ENCODE measurements at places on chromosomes 11 and 22.

- no peak for DNase-seq
These were observed 113.2 kb upstream of the RAG2 start for GRCh38 chr11:36711104-36711825.

DNA sequence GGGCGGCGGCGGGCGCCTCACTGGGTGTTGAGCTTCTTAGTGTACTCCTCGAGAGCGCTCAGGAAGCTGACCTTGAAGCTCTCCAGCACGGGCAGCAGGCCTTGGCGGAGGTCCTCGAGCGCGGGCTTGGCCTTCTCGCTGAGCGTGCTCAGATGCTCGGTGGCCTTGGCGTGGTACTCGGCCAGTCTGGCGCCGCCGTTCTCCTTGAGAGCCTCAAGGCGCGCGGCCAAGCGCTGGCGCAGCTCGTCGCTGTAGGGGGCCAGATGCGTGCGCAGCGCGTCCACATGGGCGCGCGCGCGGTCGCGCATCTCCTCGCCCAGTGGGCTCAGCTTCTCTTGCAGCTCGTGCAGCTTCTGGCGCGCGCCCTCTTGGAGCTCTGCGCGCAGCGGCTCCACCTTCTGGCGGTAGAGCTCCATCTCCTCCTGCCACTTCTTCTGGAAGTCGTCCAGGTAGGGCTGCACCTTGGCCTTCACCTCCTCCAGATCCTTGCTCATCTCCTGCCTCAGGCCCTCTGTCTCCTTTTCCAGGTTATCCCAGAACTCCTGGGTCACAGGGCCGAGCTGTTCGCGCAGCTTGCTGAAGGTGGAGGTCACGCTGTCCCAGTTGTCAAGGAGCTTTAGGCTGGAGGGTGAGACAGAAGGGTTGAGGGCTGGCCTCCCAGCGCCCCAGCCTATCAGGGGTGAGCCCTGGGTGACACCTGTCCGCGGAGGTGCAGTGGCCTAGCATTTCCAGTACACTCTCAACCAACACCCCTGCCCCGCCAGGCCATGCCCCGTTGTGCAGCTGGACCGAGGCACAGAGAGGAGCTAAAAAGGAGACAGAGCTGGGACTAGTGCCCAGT, 1.4 kb downstream of the APOA1 start:
- DNase-seq: peak; percentile 72

- DNase-seq: no peak
These were observed 79.1 kb upstream of the WNT7B start for GRCh38 chr22:46055911-46056545.

- peak; percentile 84 for DNase-seq
These were observed at the start of gene MYRF for GRCh38 chr11:61752117-61752924. Gene MYRF, plus strand, starts transcription at chr11:61752636. Its CDS starts 109 bp downstream, at chr11:61752745.

GRCh38 chr11:125407046-125407445, 89.0 kb downstream of the FEZ1 start:
- no peak for DNase-seq

GRCh38 chr11:12106101-12106500, 4.3 kb upstream of the MICAL2 start:
- no peak for DNase-seq

DNA sequence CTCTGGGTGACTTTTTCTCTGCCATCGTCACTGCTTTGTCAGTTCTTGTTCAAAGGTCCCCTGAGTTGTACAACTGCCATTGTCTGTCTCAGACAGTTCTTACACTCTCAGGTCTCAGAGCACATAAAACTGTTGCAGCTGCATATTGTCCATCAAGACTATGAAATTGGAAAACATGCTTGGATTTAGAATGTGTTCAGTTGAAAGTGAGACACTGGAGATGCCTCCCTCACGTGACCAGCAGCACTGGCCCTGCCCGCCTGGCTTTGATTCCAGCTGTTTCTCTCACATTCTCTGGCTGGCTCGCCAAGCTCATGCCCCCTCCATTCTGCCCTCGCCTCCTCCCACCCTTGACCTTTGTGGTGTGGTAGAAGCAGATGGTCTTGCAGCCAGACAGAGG, 244.2 kb downstream of the NTM start:
- DNase-seq: no peak

- DNase-seq: peak; percentile 45
These were observed 3.0 kb upstream of the ANKK1 start for GRCh38 chr11:113384551-113384950.
